Aorta (tissue), 5 donors: ENCODE measurements at places on chromosomes 1 and 21. TPM values are rescaled to one million over a fixed set of nuclear protein-coding genes. Genes with fewer than 3 reads are reported as not detected.
A peak's percentile ranks its signal among the peaks of the same experiment; 100 is the strongest.

Gene GNG4
- total RNA-seq: 0.69 TPM

Gene LCE6A
- total RNA-seq: not detected

Gene IL19
- not detected for total RNA-seq

Gene SEC16B
- 2.4 TPM for total RNA-seq

DNA sequence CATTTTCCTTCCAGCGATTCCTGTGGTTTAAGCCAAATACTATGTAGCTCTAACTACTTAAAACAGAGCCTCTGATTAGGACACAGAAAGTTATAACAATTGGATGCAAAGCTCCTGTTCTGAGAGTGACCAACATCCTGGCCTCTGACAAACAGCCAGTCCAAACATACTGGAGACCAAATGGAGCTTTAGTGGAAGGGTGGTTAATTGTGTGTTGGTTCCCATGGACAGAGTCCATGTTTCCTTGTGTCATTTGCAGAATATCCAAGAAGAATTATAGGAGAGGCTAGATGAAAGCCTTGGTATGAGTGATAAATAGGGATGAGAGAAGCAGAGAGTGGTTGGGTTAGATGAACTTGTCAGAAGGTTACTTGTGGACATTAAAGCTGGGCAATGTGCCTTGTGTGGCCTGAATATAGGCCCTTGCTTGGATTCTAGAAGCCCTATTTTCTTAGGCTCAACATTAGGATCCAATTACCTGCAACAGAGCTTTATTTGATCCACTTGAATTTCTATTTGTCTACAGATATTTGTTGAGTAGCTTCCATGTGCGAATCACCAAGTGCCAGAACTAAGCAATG, 180.5 kb upstream of the GORAB start:
- no peak overlapping the region for H3K4me3 ChIP-seq
- DNase-seq: peak; percentile 54
- peaks cover 2% of the 10 kb centered on the region for H3K4me1 ChIP-seq
- H3K27me3 ChIP-seq: no peaks in the 10 kb centered on the region
- H3K27ac ChIP-seq: no peak overlapping the region
- no peaks in the 10 kb centered on the region for H3K36me3 ChIP-seq

DNA sequence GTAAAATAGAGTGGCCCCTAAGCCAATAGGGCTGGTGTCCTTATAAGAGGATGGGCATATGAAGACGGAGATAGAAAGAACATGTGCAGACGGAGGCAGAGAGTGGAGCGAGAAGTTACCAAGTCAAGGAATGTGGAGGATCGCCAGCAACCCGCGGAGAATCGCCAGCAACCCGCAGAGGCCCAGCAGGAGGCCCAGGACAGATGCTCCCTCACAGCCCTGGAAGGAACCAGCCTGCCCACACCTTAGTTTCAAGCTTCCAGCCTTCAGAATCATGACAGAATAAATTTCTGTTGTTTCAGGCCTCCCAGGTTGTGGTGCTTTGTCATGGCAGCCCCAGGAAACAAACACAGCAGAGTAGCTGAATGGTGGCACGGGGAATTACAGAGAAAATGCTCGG, 9.6 kb downstream of the CLDN14 start:
- no peak overlapping the region for H3K4me3 ChIP-seq
- no peaks in the 10 kb centered on the region for H3K27me3 ChIP-seq
- DNase-seq: no peak
- H3K27ac ChIP-seq: no peak overlapping the region
- H3K36me3 ChIP-seq: no peaks in the 10 kb centered on the region

DNA sequence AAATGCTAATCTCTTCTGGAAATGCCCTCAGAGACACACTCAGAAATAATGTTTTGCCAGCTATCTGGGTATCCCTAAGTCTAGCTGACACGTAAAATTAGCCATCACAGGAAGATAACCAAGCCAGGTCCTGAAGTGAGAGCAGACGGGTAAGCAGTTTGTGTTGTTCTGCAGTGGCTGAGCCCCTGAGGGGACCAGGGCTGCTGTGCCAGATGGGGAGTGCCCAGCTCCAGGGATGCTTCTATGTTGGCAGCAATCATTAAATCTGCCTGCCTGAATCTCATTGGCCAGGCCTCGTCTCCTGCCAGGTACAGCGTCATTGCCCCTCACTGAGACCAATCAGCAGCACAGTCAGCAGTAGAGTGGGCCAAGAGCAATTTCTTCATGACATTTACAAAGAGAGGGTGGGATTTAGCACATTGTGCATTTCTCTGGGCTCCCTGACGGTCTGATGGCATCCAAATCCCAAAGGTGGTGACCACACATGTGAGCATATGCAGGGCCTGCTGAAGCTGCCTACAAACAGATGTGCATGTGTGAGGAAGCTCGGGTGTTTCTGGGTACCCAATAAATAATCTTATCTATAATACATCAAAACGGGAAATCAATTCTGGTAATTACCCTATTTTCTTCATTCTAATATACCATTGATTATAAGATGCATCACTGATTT, 58.7 kb upstream of the LRRN2 start:
- peaks cover 2% of the 10 kb centered on the region for H3K27me3 ChIP-seq
- H3K36me3 ChIP-seq: no peaks in the 10 kb centered on the region
- no peak overlapping the region for H3K27ac ChIP-seq
- H3K4me1 ChIP-seq: no peaks in the 10 kb centered on the region
- no peak for DNase-seq
- no peak overlapping the region for H3K4me3 ChIP-seq
